Forelimb muscle (tissue), 1 donor: ENCODE measurements at places on chromosomes 2 and 18. TPM values are rescaled to one million over a fixed set of nuclear protein-coding genes. Genes with fewer than 3 reads are reported as not detected.

FHOD3 gene
- polyA plus RNA-seq: 30.8 TPM

CXCR2 gene
- 0.18 TPM for polyA plus RNA-seq

C2orf80 gene
- not detected for polyA plus RNA-seq

HJURP gene
- polyA plus RNA-seq: 10.0 TPM

DIS3L2 gene
- 21.1 TPM for polyA plus RNA-seq

BOLL gene
- polyA plus RNA-seq: 1.6 TPM

TBR1 gene
- not detected for polyA plus RNA-seq

KLHL29 gene
- polyA plus RNA-seq: 7.3 TPM

CD207 gene
- 0.19 TPM for polyA plus RNA-seq

LINC00305 gene
- not detected for polyA plus RNA-seq

FSHR gene
- polyA plus RNA-seq: 0.43 TPM

DYNAP gene
- polyA plus RNA-seq: 0.10 TPM

NPHP1 gene
- 6.4 TPM for polyA plus RNA-seq

ZNF396 gene
- 0.96 TPM for polyA plus RNA-seq

ARHGAP25 gene
- polyA plus RNA-seq: 2.6 TPM

CDH20 gene
- 1.4 TPM for polyA plus RNA-seq

ZNF385B gene
- 24.5 TPM for polyA plus RNA-seq

ALK gene
- 0.03 TPM for polyA plus RNA-seq
